ENCODE measurements at places on chromosomes 7 and 10.

- no peak for DNase-seq
Measured at GRCh38 chr7:159172400-159172799, 27.7 kb upstream of the VIPR2 start.

DNA sequence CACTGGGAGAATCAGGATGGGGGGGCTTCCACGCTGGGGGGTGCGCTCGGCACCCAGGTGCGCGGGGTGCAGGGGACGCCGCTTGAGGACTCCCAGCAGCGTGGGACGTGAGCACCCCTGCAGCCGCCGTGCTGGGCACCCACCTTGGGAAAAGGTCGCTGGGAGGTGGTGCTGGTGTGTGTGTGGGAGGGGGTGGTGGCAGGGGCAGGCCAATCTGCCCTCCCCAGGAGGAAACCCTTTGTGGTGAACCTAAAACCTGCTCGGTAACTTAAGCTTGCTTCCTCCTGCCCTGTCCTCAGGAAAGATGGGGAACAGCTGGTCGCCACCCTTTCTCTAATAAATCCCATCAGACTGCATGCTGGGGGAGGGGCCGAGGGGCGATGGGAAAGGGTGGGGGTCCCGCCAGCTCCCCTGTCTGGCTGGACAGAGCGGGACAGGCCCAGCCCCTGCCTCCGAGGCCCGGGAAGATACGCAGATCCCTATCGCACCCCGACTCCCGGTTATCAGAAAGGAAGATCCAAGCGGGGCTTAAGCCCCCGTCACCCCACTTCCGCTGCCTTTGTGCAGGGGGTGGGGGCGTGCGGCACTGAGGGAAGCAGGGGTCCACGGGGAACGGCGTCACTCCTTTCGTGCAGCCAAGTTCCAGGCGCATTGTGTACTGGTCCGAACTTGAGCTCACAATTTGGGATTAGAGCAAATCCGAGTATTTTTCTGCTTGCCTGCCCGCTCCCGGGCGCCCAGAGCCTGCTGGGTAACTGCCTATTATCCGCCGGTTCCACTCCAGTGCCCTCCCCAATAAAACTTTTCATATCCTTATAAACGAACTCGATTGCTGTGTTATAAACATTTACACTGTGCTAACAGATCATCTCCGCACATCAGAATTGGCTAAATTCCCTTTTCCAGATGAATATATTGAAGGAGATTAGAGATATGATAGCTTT is 64.6 kb downstream of the UNCX start:
- no peak for DNase-seq

DNA sequence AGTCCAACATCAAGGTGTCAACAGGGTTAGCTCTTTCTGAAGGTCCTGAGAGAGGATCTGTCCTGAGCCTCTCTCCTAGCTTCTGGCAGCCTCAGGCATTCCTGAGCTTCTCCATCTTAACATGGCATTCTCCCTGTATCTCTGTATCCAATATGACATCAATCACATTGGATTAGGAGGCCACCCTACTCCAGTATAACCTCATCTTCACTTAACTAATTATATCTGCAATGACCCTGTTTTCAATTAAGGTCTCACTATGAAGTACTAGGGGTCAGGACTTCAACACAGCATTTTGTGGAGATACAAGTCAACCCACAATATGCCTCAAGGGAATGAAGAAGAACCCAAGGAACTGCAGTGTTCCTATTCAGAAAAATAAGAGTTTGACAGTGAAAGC is 133.8 kb downstream of the RELN start:
- no peak for DNase-seq

DNA sequence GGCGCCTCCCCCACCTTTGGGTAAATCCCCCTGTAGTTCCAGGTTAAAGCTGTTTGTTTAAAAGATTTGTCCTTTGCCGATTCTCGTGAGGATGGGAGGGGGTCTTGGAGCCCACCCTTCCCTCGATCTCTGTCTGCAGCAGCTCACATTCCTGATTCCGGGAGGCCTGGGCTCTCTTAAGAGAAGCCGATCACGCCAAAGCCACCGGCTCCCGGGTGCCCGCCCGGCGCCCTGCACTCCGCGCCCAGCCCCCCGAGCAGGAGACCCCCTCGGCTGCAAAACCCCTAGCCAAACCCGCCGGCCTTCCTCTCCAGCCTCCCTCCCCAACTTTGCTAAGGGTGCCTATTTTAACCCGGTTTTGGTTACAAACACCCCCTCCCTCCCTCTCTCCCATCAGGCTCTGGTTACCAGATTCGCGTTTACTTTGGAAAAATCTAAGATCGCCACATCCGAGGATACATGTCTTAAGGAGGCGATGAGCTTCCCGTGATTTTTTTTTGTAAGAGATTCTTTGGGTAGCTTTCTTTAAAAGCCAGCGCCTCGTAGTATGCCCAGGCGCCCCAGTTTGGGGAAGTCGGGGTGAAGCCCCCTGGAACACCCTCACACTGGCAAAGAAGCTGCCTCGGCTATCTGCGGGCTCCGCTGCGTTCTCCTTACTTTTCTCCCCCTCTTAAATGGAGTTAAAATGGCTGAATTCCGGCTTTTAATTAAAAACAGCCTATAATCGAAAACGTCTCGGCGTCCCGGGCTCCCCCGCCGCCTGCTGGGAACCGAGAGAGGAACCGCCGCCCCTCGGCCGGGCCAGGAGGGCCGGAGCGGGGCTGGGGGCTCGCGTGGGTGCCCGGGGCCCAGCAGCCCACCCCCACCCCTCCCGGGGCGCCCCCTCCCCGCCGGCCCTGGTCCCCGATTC is 983 bp downstream of the TNRC18 start:
- no peak for DNase-seq

GRCh38 chr10:58796824-58797223 is 284.2 kb downstream of the BICC1 start:
- DNase-seq, result no peak

DNA sequence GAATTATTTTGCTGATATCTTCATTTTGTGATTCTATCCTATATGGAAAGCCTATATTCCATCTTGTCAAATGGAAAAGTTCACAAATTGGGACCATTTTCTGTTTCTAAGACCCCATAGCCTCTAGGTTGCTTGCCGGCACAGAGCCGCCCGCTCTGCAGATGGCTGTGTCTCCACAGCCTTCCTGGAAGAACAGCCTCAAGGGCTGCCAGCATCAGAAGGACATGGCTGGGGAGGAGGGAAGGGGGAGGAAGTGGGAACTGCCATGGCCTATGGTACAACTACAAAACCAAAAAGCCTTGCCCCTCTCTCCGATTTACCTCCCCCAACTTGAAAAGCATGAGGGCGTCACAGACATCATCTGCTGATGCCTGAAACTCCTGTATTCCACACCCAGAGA is 75.9 kb downstream of the LANCL2 start:
- no peak for DNase-seq

DNA sequence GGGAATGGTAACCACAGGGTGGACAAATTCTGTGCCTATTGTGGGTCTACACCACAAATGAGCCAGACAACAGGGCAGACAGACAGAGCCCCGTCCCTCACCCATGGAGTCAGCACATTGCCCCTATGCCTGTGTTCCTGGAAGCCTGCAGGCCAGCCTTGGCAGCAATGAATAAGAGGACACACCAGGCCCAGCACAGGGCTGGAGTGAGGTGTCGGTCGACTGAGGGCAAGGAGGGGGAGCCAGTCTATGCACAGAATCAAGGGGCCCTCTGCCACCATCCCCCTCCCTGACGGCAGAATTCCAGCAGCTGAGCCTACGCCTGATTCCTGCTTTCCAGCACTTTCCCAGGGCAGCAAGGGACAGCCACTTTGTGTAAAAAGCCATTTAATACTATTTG is 98.2 kb downstream of the CALN1 start:
- DNase-seq, result no peak

DNA sequence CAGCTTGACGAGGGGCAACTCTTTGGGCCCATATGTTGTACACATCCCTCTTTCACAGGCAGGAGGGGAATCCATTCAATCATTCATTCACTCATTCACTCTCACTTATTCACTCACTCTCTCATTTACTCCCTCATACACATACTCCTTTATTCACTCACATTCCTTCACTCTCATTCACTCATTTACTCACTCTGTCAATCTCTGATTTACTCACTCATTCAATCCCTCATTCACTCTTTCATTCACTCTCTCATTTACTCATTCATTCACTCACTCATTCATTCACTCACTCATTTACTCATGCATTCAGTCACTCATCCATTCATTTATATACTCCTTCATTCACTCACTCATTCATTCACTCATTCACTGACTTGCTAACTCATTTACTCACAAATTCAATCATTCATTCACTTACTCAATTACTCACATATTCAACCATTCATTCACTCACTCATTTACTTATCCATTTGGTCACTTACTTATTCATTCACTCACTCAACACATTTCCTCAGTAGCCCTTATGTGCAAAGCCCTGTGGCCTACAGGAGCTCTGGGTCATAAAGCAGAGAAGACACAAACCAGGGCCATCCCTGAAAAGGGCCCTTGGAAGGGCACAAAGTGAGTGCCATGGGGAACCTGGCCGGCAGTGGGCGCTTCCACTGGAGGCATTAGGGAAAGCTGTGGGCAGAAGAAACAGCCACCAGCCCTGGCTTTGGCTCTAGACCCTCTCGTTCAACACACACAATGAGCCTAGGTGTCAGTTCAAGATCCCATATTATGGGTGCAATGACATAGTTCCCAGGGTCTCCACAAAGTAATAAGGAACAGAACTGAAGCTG is 26.0 kb downstream of the HIP1 start:
- DNase-seq, result no peak

DNA sequence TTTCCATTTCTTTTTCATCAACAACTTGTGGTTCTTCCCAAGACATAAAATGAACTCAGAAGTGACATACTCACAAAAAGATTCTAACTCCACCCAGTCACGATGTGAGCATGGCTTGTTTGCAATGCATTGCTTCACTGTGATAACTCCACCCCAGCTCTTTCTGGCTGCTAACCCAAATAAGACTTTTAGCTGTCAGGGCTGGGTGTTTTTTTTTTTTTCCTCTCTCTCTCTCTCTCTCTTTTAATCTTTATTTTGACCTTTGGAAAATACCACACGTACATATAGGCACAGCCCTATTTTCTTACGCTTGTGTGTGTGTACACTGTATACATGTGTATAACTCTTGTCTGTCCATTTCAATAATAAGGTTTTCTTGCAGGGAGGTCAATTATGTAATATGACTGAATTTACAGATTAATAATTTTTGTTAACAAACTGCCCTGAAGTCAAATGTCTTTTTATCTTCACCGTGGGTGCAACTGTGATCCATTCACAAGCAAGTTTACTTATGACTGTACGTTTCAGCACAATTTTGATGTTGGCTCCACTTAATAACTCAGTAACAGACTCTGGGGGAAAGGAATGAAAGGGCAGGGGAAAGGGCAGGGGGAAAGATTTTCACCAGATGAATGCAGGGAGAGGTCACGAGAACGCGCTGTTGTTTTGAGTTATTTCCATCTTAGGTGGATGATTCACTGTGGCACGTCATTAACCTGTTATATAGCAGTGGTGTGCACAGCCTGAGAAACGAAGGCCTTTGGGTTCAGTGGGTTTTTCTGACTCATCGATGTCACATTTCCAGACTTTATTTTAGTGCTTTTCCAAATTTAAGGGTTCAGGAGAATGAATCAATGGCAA is 49.1 kb downstream of the APBB1IP start:
- peak; percentile 60 for DNase-seq

DNA sequence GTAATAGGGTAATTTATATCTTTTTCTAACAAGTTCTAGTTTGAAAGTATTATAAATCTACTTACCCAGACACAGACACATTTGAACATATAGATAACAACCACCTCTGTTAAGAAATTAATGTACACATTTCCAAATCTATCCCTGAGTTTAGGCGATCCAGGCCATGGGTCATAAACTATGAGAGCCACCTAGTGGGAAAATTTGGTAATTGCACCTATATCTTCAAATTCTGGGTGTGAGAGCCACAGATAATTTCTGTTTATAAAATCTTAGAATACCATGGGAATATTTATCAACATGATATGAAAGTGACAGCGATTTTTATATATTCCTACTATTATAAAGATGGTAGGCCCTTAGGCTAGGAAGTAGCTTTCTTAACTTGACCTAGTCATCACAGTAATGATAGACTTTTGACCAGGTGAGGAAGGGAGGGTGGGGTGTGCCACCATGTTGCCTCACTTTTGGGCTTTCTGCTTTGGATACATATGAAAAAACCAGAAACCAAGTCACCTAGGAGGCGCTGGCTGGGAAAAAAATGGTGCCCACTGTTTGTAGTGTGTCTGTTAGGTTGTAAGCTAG is 8.0 kb upstream of the EPHA1 start:
- peak; percentile 66 for DNase-seq

GRCh38 chr7:94436018-94436604 is 41.4 kb downstream of the COL1A2 start:
- peak; percentile 33 for DNase-seq

- DNase-seq, result no peak
Measured at GRCh38 chr10:101380353-101381017, 26.5 kb downstream of the BTRC start.

- DNase-seq, result no peak
Measured at GRCh38 chr7:55484834-55485233, 87.5 kb downstream of the VOPP1 start.

- DNase-seq, result no peak
Measured at GRCh38 chr7:122676466-122676865, 22.5 kb downstream of the RNF133 start.

- no peak for DNase-seq
Measured at GRCh38 chr10:59631882-59632807, 77.5 kb downstream of the SLC16A9 start.

GRCh38 chr7:73768641-73769480 is 1.2 kb downstream of the CLDN3 start:
- DNase-seq, result peak; percentile 14

- no peak for DNase-seq
Measured at GRCh38 chr10:93790439-93790838, 32.7 kb downstream of the LGI1 start.

DNA sequence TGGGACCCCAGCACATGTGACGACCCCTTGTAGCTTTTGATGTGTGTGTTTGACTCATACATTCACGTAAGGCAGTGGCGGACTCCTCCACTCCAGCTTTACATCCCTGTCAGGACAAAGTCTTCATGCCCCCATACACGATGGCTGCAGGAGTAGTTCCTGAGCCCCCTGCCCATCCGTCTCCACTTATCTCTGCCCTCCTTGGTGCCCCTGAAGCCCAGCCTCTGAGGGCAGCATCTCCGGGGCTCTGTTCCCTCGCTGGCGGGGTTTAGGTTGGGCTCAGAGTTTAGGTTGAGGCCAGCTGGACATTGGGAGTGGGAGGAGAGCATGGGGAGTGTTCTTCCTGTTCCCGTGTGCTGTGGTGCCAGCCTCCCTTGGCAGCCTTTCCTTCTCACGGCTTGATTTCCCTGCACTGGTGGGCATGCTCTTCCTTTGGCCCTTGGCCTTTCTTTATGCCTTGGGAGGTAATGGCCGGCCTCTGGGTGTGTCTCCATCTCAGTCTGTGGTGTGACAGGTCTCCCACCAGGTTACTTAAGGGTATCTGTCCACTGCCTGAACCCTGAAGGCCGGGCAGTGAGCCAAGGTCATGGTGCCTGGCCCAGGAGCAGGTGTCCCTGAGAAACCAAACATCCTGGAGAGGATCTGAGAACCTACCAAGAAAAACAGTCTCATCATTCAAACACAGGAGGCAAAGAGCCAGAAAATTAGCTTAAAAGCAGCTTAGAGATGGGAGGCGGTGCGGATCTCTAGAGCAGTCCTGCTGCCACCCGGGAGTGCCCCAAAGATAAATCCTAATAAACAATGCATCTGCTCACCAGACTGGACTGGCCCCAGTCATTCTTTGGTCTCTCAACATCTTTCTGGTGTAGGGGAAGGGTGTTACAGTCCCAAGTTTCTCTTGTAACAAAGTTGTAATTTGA is 85.5 kb downstream of the GLRX3 start:
- no peak for DNase-seq
